ENCODE measurements at places on chromosomes 6 and 20.

DNA sequence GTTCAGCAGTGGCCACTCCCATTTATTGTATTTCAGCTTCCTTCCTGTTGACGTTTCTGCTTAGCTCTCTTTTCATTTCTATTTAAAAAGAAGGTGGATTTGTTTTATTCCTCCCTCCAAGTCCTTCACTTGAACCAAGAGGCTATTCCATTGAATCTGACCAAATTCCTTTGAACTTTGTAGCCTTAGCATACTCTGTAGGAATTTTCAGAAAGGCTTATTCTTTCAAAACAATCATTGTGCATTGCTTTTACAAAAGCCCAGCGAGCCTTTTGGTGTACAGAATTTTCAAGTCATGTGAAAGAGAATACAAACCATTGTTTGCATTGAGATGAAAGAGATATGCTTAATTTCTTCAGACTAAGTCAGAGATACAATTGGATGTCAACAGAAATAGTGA is 151.0 kb upstream of the INSM1 start:
- DNase-seq = no peak

- no peak for DNase-seq
These were observed 20.1 kb downstream of the DEK start for GRCh38 chr6:18244251-18244650.

- no peak for DNase-seq
These were observed 533.9 kb downstream of the TFAP2B start for GRCh38 chr6:51352506-51353029.

GRCh38 chr6:28005975-28006374 is 48.9 kb downstream of the OR2B6 start:
- DNase-seq = no peak

DNA sequence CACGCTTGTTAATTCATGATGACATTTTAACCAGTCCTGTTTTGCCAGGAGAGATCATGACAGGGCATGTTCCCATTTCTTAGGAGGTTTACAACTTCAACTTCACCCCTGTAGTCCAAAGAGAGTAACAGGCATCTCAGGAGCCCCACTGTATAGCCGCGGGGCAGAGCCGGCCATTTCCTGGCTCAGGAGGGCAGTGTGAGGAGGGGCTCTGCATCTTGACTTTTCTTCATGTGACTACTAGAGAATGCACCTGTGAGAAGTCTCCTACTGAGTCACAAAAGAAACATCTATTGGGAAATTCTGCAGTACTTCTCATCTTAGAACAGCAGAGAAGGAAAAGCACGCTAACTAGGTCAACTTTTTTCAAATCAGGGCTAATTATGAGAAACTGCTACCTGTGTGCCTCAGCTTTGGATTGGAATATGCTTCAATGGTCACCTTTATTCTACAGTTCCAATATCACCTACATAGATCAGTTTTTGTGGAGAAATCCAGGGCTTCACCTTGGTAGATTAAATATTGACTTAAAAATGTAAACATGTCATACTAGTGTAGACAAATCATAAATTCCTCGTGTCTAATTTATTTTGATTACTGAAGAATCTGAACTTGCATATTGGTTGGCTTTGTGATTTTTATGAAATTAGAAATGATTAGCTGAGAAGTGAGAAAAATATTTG is 28.6 kb upstream of the SIM1 start:
- peak; percentile 24 for DNase-seq

DNA sequence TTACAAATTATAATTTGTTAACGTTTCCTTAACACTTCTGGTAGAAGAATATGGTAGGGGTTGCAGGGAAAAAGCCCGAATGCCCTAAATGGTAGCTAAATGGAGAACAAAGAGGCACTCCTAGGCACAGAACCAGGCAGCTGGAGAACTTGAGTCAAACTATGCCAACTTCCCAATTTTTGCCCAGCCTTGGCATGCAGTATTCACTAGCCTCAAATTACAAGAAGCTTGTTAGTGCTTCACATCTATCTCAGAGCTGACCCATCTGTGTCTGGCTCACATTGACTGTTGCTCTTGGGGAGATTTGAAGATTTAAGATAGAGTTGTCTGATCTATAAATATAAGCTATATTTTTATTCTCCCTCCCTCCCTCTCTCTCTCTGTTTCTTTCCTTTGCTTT is 19.4 kb upstream of the LRFN2 start:
- DNase-seq = no peak

GRCh38 chr6:74979065-74979766 is 226.6 kb downstream of the COL12A1 start:
- no peak for DNase-seq

DNA sequence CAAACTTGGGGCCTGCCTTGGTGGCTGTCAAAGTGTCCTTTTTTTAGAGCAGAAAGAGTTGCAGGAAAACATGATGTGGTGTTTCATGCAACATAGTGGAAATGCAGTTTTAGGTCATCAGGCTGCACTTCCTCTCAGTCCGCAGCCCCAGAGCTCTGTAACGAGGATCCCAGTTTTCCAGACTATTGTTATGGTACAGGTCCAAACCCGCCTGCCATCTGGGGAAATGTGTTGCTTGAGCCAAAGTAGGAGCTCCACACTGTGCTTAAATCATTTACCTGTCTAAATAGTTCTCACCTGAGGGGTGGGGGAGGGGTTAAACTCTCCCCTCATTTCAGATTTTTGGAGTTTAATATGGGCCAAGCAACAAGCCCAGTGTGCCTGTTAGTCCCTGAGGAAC is 59.8 kb downstream of the GOPC start:
- no peak for DNase-seq
